ENCODE measurements at places on chromosomes 7 and 10. TPM values are rescaled to one million over a fixed set of nuclear protein-coding genes. Genes with fewer than 3 reads are reported as not detected.

Gene RSPH10B
- total RNA-seq = not detected

Gene ITGB8
- not detected for total RNA-seq

Gene NKX1-2
- not detected for total RNA-seq

Gene EVX1
- 0.33 TPM for total RNA-seq

DNA sequence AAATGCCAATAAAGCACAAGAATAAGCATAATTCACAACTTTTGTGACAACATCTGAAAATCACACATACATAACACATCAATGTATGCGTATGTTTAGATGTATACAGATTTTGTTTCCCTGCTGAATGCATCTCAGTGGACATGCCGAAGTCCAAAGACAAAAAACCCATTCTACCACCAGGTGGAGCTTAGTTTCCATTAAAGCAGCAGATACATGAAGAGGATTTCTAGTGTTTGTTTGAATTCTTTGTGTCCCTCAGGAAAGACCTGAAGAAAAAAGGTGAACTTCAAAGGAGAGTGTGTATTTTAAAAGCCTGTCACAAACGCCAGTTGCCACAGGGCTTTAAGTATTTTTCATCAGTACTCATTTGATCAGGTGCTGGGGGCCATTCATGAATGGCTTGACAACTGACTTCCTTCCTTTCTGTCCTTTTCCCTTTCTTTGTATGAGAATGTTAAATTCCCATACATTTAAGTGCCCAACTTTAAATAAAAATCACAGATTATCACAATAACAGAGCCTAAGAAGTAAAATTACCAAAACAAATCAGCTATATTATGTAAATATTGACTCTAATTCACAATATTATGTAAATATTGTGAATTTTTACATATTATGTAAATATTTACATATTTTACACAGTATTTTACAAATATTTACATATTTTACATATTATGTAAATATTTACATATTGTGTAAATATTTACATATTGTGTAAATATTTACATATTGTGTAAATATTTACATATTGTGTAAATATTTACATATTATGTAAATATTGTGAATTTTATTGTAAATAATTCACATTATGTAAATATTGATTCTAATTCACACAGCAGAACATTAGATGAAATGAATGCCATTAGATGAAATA, 343.0 kb downstream of the CRPPA start:
- no peak overlapping the region for H3K4me3 ChIP-seq
- no peaks in the 10 kb centered on the region for H3K4me1 ChIP-seq
- DNase-seq = no peak
- H3K27me3 ChIP-seq = no peaks in the 10 kb centered on the region
- H3K36me3 ChIP-seq = no peaks in the 10 kb centered on the region

DNA sequence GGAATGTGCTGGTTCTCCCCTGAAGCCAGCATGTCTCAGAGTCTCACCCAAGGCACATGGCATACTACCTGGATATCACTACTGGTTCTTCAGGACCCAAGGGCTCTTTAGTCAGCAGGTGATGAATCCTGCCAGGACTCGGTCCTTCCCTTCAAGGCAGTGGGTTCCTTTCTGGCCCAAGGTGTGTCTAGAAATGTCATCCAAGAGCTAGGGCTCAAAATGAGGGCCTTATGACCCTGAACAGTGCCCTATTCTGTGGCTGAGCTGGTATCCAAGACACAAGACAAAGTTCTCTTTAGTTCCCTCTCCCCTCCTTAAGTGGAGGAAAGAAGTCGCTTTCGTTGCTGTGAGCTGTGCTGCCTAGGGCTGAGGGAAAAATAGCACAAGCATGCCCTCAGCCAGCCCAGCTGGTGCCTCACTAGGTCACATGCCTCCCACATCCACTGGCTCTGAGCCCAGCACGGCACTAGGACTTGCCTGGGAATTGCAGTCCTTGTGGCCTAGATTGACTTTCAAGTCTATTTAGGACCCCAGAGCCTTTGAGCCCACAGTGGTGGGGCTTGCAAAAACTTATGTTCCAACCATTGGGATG, 106.0 kb downstream of the BMS1 start:
- H3K27ac ChIP-seq = no peak overlapping the region
- H3K36me3 ChIP-seq = no peaks in the 10 kb centered on the region
- no peaks in the 10 kb centered on the region for H3K27me3 ChIP-seq
- no peak for DNase-seq

DNA sequence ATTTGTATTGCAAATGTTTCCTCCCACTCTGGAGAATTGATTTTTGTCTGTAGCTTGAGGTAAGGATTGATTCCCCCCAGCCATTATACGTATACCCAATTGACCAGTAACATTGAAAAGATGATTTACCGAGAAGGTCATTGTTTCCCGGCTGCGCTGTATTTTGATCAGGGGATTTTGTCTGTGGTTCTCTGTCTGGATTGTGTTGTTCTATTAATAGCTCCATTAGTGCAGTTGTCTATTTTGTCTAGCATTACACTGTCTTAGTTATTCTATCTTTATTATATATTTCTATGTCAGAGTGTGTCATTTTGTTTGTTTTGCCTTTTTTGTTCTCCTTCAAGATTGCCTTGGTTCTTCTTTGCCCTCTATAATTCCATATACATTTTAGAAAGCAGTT, 37.7 kb downstream of the AHR start:
- H3K27ac ChIP-seq = no peak overlapping the region
- H3K4me3 ChIP-seq = no peak overlapping the region
- no peaks in the 10 kb centered on the region for H3K4me1 ChIP-seq
- DNase-seq = no peak
